ENCODE measurements at places on chromosomes 6 and 20. TPM values are rescaled to one million over a fixed set of nuclear protein-coding genes. Genes with fewer than 3 reads are reported as not detected.

- no peak for DNase-seq
Measured at GRCh38 chr6:108242721-108243120, 18.1 kb downstream of the SNX3 start.

GRCh38 chr20:62914970-62915457 lies 11.3 kb downstream of the DIDO1 start:
- DNase-seq = no peak

GRCh38 chr20:25544734-25545133 lies 40.6 kb downstream of the NINL start:
- no peak for DNase-seq

DNA sequence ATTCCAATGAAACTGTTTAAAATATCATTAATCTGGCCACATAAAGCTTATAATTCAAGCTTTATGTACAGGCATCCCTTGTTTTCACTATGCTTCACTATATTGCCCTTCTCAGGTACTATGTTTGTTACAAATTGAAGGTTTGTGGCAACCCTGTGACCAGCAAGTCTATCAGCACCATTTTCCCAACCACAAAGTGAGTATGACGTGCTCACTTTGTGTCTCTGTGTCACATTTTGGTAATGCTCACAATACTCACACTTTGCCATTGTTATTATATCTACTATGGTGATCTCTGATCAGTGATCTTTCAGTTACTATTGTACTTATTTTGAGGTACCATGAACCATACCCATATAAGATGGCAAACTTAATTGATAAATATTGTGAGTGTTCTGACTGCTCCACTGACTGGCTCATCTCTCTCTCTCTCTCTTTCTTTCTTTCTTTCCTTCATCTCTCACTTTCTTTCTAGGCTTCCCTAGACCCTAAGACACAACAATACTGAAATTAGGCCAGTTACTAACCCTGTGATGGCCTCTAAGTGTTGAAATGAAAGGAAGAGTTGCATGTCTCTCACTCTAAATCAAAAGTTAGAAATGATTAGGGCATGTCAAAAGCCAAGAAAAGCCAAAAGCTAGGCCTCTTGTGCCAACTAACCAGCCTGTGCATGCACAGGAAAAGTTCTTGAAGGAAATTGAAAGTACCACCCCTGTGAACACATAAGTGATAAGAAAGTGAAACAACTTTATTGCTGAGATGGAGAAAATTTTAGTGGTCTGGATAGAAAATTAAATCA lies 227.9 kb downstream of the BCAS1 start:
- DNase-seq = no peak

DNA sequence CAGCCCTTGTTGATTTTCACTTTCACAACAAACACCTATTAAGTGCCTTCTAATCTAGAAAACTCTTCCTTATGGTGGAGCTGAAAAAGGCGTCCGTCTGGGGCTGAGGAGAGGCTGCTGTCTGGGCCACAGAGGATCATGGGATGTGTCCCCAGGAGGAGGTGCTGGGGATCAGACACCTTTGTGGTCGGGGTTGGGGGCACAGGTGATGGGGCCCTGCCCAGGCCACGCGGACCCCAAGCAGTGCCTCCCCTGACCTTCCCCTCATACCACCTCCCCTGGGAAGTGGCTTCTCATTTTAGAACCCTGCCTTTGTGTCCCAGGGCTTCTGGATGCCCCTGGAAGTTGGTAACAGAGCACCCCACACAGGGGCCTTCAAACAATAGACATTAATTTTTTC lies 41.1 kb downstream of the SUN5 start:
- no peak for DNase-seq

OR12D3 gene
- total RNA-seq = not detected

SH3BGRL2 gene
- total RNA-seq = 19.2 TPM

RAMACL gene
- 1.6 TPM for total RNA-seq

Measured in glomerular endothelial cell (primary cell).